ENCODE measurements at places on chromosomes 3 and 15.

- no peak for DNase-seq
These were observed 14.2 kb downstream of the BAHD1 start for GRCh38 chr15:40454904-40455391.

DNA sequence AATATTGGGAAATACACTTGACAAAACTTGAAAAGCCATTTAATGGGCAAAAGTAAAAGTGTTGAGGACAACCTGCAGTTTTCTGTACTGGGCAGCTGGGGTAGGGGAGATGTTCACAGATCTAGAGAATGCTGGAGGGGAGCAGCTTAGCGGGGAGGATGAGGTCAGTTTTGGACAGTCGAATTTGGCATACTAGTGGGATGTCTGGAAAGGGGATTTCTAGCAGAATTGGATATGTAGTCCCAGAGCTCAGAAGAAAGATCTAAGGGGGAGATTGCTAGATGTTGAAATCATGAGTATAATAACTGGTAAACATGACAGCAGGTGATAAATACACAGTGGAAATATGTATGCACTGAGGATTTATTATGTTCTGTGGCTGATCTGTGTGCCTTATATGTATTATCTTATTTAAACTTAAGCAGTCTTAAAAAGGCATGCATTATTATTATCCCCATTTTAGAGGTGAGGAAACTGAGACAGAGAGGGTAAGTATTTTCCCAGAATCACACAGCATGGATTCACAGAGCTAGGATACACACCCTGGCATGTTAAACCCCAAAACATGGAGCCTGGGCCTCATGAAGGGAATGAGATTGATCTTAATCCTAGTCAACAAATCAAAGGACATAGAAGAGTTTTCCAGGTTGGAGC, 42.7 kb downstream of the TLNRD1 start:
- no peak for DNase-seq

GRCh38 chr3:18743761-18744160, 318.6 kb upstream of the SATB1 start:
- DNase-seq = no peak

DNA sequence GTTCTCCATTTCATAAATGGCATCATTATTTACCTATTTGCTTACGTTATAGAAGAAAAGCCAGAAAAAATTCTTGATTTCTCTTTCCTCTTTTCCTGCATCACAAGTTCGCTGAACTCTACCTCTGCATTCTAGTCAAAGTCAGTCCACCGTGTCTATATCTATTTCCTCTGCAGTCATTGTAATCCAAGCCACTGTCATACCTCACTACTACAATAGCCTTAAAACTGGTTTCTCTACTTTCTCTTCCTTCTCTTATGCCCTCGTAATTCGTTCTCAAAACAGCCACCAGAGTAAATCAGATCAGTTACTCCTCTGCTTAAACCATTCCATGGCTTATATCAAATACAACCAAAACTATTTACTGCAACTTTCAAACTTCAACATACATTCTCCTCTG, 13.4 kb upstream of the FAM81A start:
- no peak for DNase-seq

DNA sequence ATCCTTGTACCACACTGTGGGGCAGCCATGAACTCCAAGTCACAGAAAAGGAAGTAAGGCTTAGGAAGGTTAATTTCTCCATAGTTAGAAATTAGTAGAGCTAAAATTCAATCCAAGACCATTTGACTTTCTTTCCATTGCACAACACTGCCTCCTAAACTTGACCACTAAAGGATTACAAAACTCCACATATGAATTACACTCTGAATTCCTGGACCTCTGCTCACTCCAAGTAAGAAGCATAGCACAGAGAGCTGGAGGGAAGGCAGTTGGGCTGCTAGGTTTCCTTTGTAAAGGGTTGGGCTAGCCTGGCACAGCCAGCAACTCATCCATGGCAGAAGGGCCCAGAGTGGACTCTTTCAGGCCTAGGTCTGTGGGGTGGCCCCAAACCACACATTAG, 134.4 kb downstream of the MYLK start:
- no peak for DNase-seq

- no peak for DNase-seq
These were observed 7.6 kb upstream of the SATB1 start for GRCh38 chr3:18432752-18433151.

- DNase-seq = no peak
These were observed 9.7 kb downstream of the RHCG start for GRCh38 chr15:89486726-89487050.

DNA sequence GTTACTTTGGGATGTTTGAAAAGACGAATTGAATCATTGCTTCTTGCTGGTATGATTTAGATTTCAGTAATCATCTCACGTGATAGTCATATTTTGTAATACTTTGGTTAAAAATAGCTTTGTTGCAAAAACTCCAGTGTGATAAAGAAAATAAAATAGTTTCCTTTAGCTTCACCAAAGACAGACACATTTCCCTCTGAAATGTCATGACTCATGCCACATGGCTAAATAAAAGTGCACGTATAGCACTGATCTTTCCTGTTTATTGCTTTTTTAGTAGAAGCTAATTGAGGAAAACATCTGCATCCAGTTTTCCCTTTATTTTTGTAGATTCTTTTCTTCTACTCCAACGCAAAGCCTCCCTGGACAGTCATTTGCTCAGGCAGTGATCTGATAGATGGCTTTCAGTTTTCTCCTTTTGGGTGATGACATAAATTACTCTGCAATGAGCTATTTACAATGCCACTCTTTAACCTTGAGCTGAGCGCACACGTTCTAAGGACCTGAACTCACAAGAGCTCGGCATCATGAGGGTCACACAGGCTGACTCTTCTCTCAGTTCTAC, 84.9 kb downstream of the ARNT2 start:
- DNase-seq = no peak

DNA sequence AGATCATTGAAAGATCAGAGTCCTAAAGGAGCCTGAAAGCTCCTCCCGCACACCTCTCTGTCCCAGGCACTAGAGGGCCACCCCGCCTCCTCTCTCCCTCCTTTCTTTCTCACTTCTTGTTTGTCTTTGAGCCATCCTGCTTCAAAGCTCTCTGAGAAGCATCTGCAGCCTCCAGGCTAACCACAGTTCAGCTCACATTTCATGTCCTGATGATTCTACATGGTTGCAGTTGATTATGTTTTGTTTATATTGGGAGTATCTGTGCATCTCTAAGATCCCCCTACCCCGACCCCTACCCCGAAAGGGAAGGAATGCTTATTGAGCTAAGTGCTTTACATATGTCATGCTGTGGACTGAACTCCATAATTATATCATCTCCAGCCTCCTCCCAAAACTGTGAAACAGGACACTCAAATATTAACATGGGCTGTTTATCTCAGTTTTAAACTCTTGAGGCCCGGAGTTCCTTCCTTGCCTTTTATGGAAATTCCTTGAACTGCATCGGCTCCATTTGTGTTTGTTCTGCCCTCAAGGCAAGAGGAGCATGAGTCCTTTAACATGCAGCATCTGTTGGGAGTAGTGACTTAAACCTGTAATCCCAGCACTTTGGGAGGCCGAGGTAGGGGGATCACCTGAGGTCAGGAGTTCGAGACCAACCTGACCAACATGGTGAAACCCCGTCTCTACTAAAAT, 30.9 kb downstream of the MGLL start:
- DNase-seq = no peak

DNA sequence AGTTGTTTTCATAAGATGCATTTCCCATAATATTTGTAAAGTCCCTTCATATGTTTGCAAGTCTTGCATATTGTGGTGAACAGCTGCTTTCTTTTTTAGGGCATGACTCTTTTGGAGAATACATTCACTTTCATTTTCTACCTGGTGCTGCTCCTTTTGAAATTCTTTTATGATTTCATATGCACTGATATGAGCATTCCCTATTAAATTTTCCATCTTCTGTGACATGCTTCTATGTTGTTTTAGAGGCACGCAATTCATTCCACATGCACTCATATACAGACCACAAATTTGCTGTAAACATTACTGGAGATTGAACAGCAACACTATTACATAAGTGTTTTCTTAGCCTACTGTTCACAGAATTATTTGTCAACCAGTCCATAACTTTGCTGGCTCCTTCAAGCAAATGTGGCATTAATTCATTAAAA, 92.8 kb upstream of the TNFSF10 start:
- DNase-seq = no peak

GRCh38 chr3:128481438-128481942, 11.5 kb downstream of the GATA2 start:
- DNase-seq = no peak

DNA sequence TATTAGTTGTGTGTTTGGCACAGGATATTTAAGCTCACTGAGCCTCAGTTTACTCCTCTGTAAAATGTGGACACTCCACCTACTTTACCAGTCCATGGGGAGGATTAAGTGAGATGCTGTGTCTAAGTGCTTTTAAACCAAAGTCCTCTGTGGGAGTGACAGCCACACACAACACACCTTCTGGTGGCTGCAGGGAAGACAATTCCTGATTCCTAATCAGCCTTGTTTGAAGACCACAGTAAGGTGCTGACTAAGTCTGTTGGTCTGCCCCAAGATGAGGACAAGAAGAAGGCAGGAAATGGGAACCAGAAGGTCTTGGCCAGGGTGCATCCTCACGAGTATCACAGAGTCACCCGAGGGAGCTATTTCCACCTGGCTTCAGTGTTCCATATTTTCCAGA, 52.3 kb downstream of the EPHB1 start:
- no peak for DNase-seq

GRCh38 chr15:56798639-56799038, 65.3 kb upstream of the ZNF280D start:
- DNase-seq = no peak

GRCh38 chr15:34213690-34214089, 3.8 kb upstream of the KATNBL1 start:
- DNase-seq = no peak

All from hypothalamus (tissue), 51 donors.